NCI-H1092 (cell line): ENCODE measurements at places on chromosomes 2 and 18.

DNA sequence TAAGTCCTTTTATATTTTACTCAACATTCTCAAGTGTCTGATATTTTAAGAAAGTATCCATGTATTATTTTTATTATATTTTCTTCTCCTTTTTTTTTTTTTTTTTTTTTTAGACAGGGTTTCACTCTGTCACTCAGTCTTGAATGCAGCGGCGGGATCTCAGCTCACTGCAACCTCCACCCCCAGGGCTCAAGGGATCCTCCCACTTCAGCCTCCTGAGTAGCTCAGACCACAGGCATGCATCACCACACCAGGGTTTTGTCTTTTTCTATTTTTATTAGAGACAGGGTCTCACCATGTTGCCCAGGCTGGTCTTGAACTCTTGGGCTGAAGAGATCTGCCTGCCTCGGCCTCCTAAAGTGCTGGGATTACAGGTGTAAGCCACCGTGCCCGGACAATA lies 212.1 kb downstream of the TCF4 start:
- DNase-seq = no peak

DNA sequence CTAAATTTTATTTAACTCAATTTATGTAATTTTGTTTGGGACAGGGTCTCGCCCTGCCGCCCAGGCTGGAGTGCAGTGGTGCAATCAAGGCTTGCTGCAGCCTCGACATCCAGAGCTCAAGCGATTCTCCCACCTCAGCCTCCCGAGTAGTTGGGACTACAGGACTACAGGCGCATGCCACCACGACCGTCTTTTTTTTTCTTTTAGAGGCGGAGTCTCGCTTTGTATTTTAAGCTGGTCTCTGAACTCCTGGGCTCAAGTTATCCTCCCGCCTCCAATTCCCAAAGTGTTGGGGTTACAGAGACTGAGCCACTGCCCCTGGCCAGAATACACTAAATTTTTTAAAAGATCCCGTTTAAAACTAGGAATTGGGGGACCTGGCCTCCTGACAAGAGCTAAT lies 18.5 kb downstream of the WNT10A start:
- no peak for DNase-seq

GRCh38 chr2:112642966-112643365 lies 2.8 kb upstream of the SLC20A1 start:
- no peak for DNase-seq

DNA sequence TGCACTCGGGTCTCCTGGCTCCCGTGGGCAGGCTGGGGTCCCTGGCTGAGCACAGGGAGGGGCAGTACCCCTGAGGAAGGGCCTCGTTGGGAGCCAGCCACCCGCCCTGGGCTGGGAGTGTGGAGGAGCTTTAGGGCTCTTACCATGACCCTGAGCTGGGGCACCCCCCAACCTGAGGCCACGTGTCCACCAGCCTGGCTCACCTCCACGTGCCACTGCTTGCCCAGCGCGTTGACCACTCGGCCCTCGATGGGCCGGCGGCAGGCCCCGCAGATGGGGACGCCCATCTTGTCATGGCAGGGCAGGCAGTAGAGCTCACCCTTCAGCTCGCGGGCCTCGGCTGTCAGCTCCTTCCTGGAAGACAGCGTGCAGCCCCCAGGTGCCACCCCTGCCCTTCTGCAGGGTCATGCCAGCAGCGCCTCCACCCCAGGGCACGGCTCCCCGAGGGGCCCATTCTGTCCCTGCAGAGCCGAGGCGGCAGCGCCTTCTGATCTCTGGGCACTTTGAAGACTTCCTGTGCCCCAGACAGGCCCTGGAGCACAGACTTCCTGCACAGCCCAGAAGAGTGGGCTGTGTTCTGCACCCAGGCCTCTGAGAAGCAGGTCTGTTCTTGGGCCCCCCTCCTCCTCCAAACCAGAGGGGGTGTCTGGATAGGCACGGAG lies 4.0 kb upstream of the GPR17 start:
- DNase-seq = no peak

GRCh38 chr2:190809139-190809764 lies 71.4 kb upstream of the GLS start:
- DNase-seq = no peak

- peak; percentile 71 for DNase-seq
Observed at GRCh38 chr18:9334329-9334972, at the start of gene TWSG1. TWSG1 (plus strand) TSS chr18:9334773; CDS start chr18:9337230, 2,457 bp downstream.

DNA sequence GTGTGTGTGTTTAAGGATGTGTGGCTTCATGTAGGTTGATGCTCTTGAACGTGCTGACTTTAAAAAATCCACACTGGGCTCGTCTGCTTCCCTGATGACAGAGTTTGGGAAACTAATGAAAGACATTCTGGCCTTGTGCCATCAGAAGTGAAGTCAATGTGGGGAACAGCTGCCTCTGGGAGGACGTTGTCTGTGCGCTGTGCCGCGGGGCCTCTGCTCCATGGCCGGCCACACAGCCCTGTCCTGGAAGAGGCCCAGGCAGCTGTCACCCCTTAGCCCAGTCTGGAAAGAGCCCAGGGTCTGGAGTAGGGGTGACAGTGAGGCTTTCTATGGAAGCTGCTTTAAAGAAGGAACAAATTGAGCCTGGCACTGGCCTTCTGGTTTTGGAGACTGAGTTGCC lies 155.8 kb downstream of the SH3RF3 start:
- no peak for DNase-seq
